ENCODE measurements at places on chromosomes 3 and 15.

GRCh38 chr15:90716317-90716975 is 700 bp upstream of the BLM start:
- no peak for DNase-seq

DNA sequence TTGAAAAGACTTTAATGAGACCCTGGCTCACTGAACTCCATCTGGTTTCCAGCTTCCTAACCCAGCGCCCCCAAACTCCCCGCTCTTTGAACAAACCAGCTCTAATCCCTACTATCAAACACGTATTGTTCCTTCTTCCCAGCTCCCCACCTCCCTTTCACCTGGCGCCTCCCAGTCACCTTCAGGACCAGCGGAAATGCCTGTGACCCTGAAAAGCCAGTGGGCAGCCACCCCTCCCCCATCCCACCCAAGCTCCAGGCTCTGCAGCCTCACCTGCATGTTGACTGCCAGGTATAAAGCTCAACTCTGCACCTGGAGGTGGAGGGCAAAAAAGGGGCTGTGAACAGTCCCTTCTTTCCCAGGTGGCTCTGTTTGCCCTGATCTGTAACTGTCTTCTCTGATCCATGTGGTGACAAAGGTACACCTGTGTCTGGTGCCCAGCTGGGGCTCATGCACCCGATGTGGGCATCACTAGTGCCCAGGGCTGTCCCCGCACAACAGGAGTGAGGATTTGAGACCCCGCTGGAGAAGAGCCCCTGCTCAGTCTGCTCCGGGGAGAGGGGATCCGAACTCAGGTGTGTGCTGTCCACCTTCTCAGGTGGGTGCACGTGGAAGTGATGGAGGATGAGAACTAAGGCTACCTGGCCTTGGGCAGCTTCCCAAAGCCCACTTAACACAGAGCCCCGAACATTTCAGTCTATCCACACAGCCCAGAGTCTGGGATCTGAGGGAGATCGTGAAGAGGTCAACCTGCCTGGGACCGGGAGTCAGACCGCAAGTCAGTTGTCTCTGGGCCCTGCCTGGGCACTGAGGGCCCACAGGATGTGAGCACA is 128.9 kb downstream of the NSMCE3 start:
- no peak for DNase-seq

DNA sequence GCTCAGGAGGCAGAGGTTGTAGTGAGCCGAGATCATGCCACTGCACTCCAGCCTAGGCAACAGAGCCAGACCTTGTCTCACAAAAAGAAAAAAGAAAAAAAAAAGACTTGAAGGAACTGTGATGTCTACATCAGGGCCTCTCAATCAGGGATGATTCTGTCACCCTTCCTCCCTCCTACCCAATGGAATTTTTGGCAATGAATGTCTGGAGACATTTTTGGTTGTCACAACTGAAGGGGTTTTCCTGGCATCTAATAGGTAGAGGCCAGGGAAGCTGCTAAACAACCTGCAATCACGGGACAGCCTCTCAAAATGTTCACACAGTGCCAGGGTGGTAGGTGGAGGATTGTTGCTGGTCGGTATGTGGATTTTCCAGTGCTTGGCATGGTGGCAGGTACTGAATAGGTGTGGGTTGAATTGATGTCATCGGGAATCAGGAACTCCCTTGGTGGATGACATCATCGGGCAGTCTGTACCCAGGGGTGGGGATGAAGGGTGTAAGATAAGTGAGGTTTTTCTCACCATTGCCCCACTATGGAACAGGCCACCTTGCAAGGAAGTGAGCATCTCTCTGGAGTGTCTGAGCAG is 71.3 kb downstream of the MESD start:
- no peak for DNase-seq

DNA sequence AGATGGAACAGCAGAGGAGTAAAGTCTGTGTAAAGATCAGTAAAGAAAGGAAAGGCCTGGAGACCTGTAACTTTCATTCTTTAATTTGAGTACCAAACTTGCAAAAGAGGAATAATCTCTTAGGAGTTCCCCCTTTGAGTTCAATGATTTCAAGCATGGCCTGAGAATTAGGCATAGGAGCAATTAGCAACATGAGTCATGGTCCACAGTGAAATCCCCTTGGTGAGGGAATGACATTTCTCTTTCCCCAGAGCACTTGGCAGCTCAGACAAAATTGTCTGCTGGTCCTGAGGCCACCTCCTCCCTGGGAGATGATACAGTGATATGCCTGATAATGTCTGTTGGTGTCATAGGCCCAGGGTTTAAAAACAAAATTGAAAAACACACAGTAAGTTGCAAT is 81.4 kb upstream of the CRBN start:
- DNase-seq: no peak

GRCh38 chr3:124847051-124847450 is 40.1 kb downstream of the ITGB5 start:
- DNase-seq: no peak

DNA sequence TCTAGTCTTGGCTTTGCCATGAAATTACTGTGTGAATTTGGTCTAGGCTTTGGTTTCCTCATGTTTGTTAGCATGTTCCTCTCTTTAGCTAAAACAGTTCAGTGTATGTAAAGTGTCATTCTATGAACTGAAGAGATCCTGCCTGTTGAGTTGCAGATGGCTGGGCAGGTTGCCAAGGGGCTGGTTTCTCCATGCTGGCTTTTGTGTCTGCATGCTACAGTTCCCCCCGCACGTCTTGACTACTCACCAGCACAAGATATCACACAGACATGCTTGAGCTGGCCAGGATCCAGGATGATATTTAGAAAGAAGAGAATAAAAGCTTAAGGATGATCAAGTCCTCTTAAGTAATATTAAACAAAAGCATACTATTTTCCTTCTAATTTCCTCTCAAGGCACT is 90.2 kb downstream of the CERS3 start:
- peak; percentile 4 for DNase-seq

GRCh38 chr15:74657846-74658245 is 38.0 kb downstream of the EDC3 start:
- no peak for DNase-seq

DNA sequence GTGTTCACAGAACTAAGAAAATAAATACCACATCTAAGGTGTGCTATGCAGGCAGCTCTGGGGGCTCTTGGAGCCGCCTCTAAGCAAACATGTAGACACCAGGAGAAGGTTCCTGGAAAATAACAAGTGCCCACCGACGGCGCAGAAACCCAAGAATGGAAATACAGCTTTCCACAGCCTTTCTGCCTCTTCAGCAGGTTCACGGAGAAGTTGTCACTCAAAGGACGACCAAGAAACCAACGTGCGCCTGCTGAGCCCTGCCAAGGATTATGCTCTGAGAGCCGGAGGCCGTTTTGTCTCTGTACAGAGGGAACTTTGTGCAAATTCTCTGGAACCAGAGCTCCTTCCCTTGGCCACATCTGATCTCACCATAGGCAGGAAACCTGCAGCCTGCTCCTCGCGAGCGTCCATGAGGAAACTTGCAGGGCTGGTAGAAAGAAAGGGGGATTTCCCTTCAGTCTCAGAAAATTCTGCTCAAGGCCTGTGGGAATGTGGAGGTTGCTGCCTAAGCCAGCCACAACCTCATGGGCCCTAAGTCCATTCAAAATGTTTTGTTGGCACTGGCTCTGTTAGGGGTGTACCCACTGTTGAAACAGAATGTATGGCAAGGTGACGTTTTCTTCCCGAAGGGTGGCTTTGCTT is 40.6 kb upstream of the ETV5 start:
- no peak for DNase-seq

- DNase-seq: no peak
Observed at GRCh38 chr15:90205886-90206285, 4.8 kb downstream of the SEMA4B start.

GRCh38 chr15:73284090-73284716 is 84.6 kb downstream of the HCN4 start:
- DNase-seq: no peak

- no peak for DNase-seq
Observed at GRCh38 chr3:171427771-171428320, 32.4 kb downstream of the TNIK start.

DNA sequence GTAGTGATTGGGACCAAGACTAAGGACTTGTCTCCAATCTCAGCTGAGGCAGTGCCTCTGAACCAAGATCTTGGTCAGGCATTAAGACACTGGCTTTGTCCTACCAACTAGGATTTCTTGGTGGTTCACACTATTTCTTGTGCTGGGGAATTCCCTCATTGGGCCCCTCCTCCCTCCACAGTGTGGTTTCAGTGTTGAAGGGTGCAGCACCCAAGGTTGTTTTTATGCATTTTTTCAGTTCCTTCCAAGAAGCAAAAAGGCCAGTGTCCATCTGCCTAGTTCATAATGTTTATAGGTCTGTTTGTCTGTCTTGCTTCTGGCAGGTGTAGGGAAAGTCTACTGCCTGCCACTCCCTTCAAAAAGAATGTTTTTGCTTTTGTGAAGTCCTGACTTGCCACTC is 10.6 kb upstream of the ITPKA start:
- DNase-seq: peak; percentile 42

Data from CD4-positive, alpha-beta memory T cell (primary cell).